Osteoblast (primary cell): ENCODE measurements at places on chromosomes 7 and 10. TPM values are rescaled to one million over a fixed set of nuclear protein-coding genes. Genes with fewer than 3 reads are reported as not detected.

TAS2R41 gene
- not detected in 2 replicates for total RNA-seq

NRCAM gene
- total RNA-seq: 0.88 and 2.2 TPM in 2 replicates

EIF5AL1 gene
- 0.72 and 0.88 TPM in 2 replicates for total RNA-seq

PAPSS2 gene
- total RNA-seq: 70.1 and 81.8 TPM in 2 replicates

DNA sequence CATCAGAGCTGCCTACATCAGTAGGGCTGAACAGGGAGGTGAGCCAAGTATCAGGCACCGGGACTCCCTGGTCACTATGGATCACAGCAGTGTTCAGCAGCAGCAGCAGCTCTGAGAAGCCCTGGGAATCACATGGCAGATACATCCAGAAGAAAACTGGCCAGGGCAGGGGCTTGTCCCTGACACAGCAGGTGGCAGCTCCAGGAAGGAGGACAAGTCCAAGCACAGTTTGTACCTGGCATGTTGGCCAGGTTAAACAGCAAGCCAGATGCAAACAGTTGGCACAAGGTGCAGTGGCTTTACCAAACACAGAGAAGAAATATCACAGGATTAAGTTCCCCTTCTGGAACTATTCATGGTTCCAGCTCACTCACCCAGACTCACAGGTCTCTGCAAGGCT is 139.4 kb downstream of the KCNMA1 start:
- no peak for DNase-seq
- no peak overlapping the region for H3K4me3 ChIP-seq
- no peak overlapping the region for H3K27ac ChIP-seq
- peaks cover 30% of the 10 kb centered on the region for H3K4me1 ChIP-seq

GRCh38 chr10:22927166-22927565 is 687 bp upstream of the ARMC3 start:
- peaks cover 7% of the 10 kb centered on the region for H3K27me3 ChIP-seq
- no peak overlapping the region for H3K27ac ChIP-seq
- H3K4me3 ChIP-seq: no peak overlapping the region
- H3K4me1 ChIP-seq: no peaks in the 10 kb centered on the region
- no peak for DNase-seq
- H3K36me3 ChIP-seq: no peaks in the 10 kb centered on the region

DNA sequence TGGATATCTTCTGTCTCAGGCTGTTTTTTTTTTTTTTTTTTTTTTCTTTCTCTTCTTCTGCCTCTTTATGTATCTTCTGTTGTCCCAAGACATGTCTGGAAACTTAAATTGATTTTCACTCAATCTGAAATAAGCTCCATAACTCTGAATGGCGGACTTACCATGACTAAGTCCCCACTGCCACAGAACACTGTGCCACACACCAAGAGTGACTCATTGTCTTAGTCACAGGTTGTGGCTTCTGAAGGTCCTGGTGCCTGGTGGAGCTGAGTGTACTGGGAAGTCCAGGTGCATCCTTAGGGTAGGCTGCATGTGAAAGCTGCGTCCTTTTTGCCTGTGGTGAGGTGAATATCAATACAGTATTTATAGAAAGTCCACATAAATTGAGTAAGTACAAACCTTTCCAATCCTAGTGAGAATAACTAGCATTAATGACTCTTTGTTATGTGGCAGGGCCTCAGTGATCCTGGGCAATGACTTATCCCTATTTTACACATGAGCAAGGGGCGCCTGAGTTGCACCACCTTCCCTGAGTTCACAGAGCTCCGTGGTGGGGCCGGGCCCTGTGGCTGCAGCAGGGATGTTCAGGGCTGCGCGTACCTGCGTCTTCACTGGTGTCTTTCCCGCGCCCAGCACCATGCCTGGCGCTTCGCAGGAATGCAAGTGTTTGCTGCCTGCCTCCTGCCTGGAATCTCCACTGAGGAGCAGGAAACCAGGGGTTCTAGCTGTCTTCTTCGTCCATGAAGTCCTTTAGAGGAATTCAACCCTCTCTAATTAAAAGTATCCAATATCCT is 4.3 kb downstream of the PFKP start:
- H3K4me3 ChIP-seq: no peak overlapping the region
- H3K27ac ChIP-seq: no peak overlapping the region
- peaks cover 25% of the 10 kb centered on the region for H3K4me1 ChIP-seq
- DNase-seq: peak; percentile 98

- no peaks in the 10 kb centered on the region for H3K36me3 ChIP-seq
- no peak for DNase-seq
- H3K4me3 ChIP-seq: no peak overlapping the region
- H3K4me1 ChIP-seq: no peaks in the 10 kb centered on the region
- H3K27ac ChIP-seq: no peak overlapping the region
- no peaks in the 10 kb centered on the region for H3K27me3 ChIP-seq
Observed at GRCh38 chr10:28012990-28013515, 14.2 kb upstream of the ODAD2 start.

DNA sequence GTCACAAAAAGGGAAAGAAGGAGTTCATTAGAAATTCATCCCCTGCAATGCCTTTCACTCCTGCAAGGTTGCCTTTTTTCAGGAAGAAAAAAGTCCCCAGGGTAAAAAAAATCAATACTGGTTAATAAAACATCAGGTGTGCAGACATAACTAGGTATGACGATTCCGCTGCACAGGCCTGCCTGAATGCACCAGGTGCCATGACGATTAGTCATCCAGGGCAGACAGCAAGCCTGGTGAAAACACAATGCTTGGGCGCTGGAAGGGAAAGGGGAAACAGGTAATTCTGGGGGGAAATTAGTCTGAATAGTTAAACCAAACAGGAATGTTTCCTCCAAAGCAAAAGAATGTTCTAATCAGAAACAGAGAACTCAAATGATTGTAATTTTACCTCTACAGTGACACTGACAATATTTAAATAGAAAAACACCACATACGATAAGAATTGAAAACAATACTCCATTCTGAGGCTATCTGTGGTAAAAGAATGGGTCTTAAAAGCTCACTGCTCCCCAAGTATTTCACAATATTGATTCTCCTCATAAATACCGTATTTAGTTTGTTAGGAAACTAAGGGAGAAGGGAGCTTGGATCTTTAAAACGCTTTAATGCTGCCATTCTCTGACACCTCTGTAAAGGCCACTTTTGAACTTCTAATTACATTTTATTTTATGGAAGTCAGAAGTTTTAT is 45.2 kb downstream of the VPS41 start:
- no peaks in the 10 kb centered on the region for H3K27me3 ChIP-seq
- peaks cover 1% of the 10 kb centered on the region for H3K4me1 ChIP-seq
- H3K27ac ChIP-seq: no peak overlapping the region

DNA sequence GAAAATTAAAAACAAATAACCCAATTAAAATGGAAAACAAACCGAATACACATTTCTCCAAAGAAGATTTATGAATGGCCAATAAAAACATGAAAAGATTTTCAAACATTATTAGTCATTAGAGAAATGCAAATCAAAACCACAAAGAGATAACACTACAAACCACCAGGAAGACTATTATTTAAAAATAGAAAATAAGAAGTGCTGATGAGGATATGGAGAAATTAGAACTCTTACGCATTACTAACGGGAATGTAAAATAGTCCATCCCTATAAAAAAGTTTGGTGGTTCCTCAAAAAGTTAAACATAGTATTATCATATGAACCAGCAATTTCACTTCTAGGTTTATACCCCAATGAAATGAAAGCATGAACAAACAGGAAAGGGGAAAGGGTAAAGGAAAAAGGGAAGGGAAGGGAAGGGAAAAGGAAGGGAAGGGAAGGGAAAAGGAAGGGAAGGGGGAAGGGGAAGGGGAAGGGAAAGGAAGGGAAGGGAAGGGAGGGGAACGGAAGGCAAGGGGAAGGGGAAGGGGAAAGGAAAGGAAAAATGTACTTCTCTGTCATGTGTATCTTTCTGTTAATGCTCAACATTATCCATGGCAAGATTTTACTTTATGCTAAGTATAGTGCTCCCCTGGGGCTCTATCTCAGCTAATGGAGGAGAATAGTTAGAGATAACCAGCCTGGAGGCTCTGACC is 125.3 kb upstream of the RSU1 start:
- no peak for DNase-seq
- H3K27ac ChIP-seq: peak overlapping the region; percentile 60
- peaks cover 23% of the 10 kb centered on the region for H3K4me1 ChIP-seq
- no peak overlapping the region for H3K4me3 ChIP-seq
- no peaks in the 10 kb centered on the region for H3K36me3 ChIP-seq
- H3K27me3 ChIP-seq: no peaks in the 10 kb centered on the region

GRCh38 chr7:35467456-35467978 is 213.6 kb upstream of the TBX20 start:
- H3K27ac ChIP-seq: no peak overlapping the region
- no peaks in the 10 kb centered on the region for H3K4me1 ChIP-seq
- DNase-seq: no peak

- H3K27ac ChIP-seq: no peak overlapping the region
- DNase-seq: no peak
- H3K4me1 ChIP-seq: peaks cover 9% of the 10 kb centered on the region
- peaks cover 65% of the 10 kb centered on the region for H3K36me3 ChIP-seq
- no peaks in the 10 kb centered on the region for H3K27me3 ChIP-seq
Observed at GRCh38 chr7:157360483-157361025, 23.8 kb downstream of the DNAJB6 start.

GRCh38 chr7:28107960-28108359 is 72.6 kb downstream of the JAZF1 start:
- no peaks in the 10 kb centered on the region for H3K27me3 ChIP-seq
- H3K4me3 ChIP-seq: peak overlapping the region; percentile 6
- H3K4me1 ChIP-seq: peaks cover 22% of the 10 kb centered on the region
- DNase-seq: no peak
